ENCODE measurements at places on chromosomes 1 and 21. TPM values are rescaled to one million over a fixed set of nuclear protein-coding genes. Genes with fewer than 3 reads are reported as not detected.

The PLA2G2D gene
- total RNA-seq: not detected

DNA sequence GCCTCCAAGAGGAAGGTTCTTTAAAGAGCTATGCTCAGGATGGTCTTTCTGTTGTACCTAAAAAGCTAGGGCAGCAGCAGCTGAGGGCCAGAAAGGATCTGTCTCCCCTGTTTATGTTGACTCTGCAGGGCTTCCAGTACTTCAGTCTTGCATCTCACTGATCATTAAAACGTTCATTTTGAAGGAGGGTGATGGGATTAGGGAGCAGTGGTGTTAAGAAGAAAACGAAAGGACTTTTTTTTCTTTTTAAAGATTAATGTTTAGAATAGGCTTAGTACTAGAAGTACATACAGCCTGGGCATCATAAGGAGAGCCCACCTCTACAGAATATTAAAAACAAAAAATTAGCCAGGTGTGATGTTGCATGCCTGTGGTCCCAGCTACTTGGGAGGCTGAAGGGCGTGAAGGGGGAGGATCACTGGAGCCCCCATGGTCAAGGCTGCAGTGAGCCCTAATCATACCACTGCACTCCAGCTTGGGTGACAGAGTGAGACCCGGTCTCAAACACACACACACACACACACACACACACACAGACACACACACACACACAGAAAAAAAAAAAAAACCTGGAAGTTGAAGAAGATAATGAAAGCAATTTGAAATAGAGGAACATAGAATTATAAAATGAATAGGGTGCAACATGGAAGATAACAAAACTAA lies 2.9 kb downstream of the CR1L start:
- DNase-seq: no peak

GRCh38 chr1:53057127-53057526 lies 4.9 kb upstream of the PODN start:
- DNase-seq: no peak

DNA sequence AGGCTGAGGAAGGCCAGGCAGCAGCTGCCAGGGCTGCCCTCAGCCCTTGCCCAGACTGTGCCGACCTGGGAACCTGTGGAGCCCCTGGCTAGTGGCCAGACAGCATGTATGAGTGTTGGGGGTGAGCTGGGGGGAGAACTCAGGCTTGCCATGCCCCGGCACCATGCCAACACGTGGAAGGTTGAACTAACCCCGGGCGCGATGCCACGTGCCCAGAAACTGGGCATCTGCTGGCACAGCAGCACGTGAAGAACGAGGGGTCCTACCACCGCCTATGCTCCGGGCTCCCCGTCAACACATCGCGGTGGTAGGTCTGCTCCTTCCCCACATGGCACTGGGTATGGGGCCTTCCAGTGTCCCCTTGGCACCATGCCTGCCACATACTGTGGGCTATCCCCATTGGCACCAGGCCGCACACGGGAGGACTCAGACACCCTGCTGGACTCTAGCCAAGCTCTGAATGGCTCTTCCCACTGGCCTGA lies 68.7 kb downstream of the CASZ1 start:
- no peak for DNase-seq

GRCh38 chr1:40628903-40629292 lies 36.6 kb downstream of the RIMS3 start:
- no peak for DNase-seq
